ENCODE measurements at places on chromosomes 4 and X.

GRCh38 chr4:120881846-120882245, 40.7 kb downstream of the PRDM5 start:
- DNase-seq: no peak

DNA sequence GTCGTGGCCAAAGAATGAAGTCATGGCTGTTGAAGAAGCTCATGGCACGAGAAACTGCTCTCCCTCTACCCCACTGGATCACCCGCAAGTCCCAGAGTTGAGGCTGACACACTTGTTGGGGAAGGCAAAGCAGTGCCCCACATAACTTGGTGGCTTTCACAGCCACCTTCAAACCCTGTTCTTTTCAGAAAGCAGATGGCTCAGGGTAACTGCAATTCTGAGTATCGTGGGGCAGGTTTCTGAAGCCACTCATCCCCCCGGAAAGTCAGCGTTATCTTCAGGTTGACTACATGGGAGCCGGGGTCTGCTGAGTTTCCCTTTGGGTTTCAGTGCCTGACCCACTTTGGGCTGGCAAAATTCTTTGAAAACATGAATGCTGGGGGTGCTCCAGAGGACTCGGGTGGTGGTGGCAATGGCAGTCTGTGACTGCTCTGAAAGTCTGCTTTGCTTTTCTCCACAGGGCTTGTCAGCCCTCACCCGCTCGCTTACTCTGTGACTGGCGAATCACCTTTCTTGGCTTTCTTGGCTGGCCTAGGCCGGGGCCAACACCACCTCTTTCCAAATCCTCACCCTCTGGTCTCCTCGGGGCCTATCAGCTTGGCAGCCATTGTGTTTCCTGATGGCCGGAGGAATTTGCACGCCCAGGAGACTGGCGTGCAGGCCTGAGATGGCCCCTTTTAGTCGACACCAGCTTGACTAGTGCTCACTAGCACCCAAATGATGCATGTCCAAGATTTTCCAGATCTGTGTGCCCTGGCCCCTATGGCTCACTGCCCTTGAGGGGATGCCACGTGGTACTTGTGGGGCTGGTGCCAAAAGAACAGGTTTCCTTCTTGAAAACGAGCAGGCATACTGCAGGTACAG, 7.3 kb downstream of the PPP1R3F start:
- DNase-seq: no peak

DNA sequence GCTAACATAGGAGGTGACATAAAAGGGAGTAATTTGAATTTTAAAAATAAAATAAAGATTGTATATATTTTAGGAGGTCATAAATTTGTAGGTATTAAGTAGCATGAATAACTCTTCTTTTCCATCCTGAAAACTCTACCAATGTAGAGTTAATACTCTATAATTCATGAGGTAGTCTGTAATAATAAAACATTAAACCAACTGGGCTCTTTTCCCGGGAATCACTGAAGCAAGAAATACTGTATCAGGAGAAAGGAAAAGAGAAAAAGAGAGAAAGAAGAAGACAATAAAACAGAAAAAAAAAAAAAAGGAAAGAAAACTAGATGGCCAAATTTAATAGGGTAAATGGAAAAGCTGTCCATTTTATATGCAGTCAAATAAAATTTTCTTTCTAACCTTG, 984.4 kb downstream of the CCSER1 start:
- DNase-seq: no peak

DNA sequence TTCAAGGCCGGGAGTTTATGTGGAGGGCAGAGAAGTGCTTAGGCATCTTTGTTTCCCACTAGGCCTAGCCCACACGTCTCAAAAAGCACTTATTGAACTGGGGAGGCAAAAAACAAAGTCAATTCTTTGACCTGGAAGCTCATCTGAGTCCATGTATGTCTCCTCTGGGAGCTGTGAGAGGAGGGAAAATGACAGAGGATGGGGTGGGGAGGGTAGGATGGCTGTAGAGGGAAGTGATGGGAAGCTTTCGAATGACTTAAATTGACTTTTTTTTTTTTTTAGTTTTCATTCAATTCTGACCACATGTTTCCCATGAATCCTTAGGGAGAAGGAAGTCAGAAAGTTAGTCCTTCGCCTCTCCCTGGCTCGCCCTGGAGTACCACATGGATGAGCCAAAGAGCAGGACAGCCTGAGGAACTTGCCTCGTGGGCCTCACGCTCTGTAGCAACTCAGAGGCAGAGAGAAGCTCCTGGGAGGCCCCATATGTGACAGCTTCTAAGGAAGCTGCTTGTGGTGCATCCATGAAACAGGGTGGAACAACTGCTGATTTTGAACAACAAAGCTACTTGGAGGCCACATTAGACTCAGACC, 45.0 kb downstream of the NHSL2 start:
- DNase-seq: no peak

DNA sequence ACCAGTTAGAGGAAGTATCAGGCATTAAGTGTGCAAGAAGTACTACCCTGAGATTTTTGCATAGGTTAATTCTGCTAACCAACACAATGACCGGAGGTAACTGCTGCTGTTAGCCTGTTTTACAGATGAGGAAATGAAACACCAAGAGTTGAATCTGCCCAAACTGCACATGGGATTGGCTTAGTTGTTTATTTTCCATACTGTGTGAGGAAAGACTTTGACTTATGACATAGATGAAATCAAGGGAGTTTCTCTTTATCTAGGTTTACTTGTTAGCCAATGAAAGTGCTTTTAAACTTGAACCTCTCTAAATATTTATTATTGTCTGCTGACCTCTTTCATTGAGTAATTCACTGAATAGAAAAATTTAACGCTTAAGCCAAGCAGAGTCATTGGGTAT, 10.3 kb downstream of the GUCY1B1 start:
- DNase-seq: no peak

GRCh38 chrX:153935326-153935851, 552 bp upstream of the NAA10 start:
- DNase-seq: no peak

GRCh38 chrX:13768939-13769338, 34.4 kb downstream of the OFD1 start:
- DNase-seq: no peak

GRCh38 chrX:19370061-19370460, 26.3 kb downstream of the PDHA1 start:
- DNase-seq: no peak

Measured in CD4-positive, alpha-beta T cell treated with Interleukin-10 for 1 hour (primary cell).